Activated T-helper 2 cell treated with anti-CD3 and anti-CD28 coated beads, Interferon-gamma antibody, Interleukin-2, Interleukin-4, amounts not matched to agents 10 μg/mL and 5 μg/mL and 100 μg/mL, durations not matched to agents 14 hours and 24 hours and 36 hours (primary cell): ENCODE measurements at places on chromosomes 3 and 15. TPM values are rescaled to one million over a fixed set of nuclear protein-coding genes. Genes with fewer than 3 reads are reported as not detected.

DNA sequence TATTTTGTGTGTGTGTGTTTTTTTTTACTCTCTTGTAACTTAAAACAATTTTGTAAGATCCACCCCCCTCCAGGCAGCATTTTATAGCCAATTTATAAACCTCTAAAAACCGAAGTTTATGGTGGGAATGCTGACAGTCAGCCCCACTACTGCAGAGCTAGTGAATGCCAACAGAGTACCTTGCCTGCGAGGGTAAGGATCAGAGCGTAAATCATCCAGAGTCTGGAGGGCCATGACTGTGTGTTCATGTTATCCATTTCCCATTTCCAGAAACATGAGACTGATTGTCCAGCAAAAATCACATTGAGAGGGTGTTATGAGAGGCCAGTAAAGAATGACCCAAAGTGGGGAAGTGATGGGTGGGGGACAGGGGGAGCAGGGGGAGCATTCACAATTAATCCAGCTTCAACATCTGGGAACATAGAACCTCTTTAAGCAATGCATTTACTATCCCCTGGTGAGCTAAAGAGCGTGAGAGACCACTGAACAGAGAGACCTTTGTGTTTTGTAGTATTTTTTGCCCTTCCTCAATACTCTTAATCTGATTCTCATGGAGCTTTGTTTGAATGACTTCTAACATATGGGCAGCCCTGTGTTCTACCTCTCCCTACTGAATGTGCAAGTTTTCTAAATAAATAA lies 464.5 kb downstream of the RBMS3 start:
- no peaks in the 10 kb centered on the region for H3K4me1 ChIP-seq
- no peak overlapping the region for H3K27ac ChIP-seq
- peaks cover 3% of the 10 kb centered on the region for H3K27me3 ChIP-seq
- no peaks in the 10 kb centered on the region for H3K36me3 ChIP-seq

DNA sequence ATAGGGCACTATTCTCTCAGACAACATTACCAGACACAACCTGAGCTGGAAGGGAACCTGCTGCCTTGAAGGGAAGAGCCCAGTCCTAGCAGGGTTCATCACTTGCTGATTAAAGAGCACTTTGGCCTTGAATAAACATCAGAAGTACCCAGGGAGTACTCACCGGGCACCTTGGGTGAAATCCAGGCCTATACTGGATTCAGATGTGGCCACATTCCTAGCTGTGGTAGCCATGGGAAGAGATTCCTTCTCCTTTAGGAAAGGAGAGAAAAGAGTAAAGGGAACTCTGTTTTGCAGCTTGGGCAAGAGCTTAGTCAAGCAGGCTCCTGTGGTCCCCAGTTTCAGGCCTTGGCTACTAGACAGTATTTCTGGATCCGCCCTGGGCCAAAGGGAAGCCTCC lies 195.0 kb downstream of the SPATA16 start:
- no peaks in the 10 kb centered on the region for H3K4me1 ChIP-seq
- DNase-seq = no peak
- H3K36me3 ChIP-seq = no peaks in the 10 kb centered on the region
- H3K4me3 ChIP-seq = no peak overlapping the region
- no peaks in the 10 kb centered on the region for H3K27me3 ChIP-seq

- H3K27ac ChIP-seq = no peak overlapping the region
- no peaks in the 10 kb centered on the region for H3K36me3 ChIP-seq
- H3K4me3 ChIP-seq = no peak overlapping the region
- H3K27me3 ChIP-seq = peaks cover 3% of the 10 kb centered on the region
Measured at GRCh38 chr3:185527364-185527763, 25.0 kb downstream of the LIPH start.

DNA sequence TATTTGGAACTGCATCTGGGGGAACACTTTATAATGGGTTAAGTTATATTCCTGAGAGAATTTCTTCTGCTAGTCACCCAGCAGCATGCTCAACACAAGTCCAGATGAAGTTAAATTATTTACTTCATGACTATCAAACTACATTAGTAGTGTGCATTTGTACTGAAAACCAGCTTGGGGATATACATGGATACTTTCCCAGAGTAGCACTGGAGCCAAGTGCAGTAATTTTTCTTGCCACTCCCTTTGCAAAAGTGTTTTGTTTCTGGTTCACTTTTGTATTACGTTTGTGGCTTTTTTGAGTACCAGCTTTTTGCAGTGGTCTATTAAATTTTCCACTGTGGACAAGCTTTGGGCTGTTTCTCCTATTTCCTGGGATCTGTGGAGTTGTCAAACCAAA lies 243.0 kb downstream of the AGBL1 start:
- H3K4me1 ChIP-seq = no peaks in the 10 kb centered on the region
- peaks cover 2% of the 10 kb centered on the region for H3K27me3 ChIP-seq
- no peak overlapping the region for H3K4me3 ChIP-seq
- H3K36me3 ChIP-seq = no peaks in the 10 kb centered on the region
- H3K27ac ChIP-seq = no peak overlapping the region

GRCh38 chr3:81249540-81250029 lies 511.9 kb downstream of the GBE1 start:
- no peaks in the 10 kb centered on the region for H3K4me1 ChIP-seq
- H3K36me3 ChIP-seq = no peaks in the 10 kb centered on the region
- H3K27ac ChIP-seq = no peak overlapping the region
- DNase-seq = no peak
- H3K4me3 ChIP-seq = no peak overlapping the region
- H3K27me3 ChIP-seq = no peaks in the 10 kb centered on the region

GRCh38 chr3:138440596-138440995 lies 6.2 kb downstream of the ESYT3 start:
- H3K4me1 ChIP-seq = no peaks in the 10 kb centered on the region
- no peak overlapping the region for H3K27ac ChIP-seq
- DNase-seq = no peak
- H3K36me3 ChIP-seq = no peaks in the 10 kb centered on the region

CRYGS gene
- total RNA-seq = 3.8 and 5.6 TPM in 2 replicates

DNA sequence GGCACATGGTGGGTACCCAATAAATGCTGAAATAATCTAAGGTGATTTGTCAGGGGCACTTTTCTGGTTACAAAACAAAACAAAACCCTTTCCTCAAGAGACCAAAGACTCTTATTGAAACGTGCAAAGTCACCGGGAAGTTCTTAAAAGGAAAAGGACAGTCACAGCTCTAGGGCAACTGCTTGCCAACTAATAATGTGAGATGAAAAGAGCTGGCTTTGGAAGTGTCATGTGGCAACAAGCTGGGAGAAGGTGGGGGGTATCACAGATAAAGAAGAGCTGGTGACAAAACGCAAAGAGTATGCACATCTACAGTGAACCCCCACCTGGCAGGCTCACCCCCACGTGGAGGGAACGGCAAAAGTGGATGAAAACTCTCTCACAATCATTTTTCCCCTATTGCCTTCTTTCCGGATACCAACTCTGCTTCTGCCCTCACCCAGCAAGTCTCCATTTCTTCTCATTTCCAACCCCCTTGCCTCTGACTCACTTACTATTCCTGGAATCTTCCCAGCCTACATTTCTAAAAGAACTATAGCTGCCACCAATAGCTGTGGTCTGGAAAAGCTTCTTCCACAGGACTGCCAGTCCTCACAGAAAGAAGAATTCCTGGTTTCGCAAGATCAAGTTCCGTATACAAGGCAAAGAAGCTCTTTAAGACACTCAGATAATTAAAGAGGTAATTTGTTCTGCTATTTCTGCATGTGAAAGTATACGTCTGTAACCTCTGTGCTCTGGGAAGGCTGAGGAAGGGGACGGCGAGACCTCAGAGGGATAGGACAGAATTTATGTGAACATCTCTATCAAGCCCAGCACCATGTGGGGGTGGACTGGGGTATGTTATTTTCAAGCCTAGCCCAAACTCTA lies 21.8 kb upstream of the ANPEP start:
- H3K4me3 ChIP-seq = no peak overlapping the region
- no peak for DNase-seq
- H3K27me3 ChIP-seq = no peaks in the 10 kb centered on the region
- peaks cover 25% of the 10 kb centered on the region for H3K36me3 ChIP-seq
- no peaks in the 10 kb centered on the region for H3K4me1 ChIP-seq

DNA sequence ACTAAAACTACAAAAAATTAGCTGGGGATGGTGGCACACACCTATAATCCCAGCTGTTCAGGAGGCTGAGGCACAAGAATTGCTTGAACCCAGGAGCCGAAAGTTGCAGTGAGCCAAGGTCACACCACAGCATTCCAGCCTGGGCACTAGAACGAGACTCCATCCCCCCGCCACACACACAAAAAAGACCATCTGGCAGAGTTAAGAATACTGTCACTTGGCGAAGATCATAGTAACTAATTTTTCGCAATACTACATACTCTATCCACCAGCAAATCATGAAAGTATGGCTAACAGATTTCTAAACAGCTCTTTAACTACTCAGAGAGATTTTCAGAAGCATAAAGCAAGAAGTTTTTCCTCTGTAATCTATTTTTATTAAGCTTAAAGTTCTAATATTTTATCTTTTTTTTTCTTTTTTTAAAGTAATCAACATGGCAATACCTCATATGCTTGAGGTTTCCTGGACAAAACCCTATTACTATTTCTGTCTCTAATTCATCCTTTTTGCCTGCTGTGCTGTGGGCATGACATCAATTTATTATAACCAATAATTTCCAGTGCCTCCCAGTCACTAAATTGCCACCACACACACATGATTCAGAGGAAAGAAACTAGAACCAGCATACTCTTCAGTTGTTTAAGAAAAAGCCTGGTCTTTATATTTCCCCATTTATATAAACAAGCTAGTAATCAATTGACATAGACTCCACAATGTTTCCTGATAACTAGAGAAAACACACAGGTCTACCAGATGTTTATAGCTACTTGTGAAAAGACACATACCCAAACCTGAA lies 46.9 kb downstream of the CHSY1 start:
- H3K27ac ChIP-seq = peak overlapping the region; percentile 89
- peaks cover 86% of the 10 kb centered on the region for H3K4me1 ChIP-seq
- peaks cover 50% of the 10 kb centered on the region for H3K36me3 ChIP-seq
- DNase-seq = no peak
- H3K4me3 ChIP-seq = peak overlapping the region; percentile 71

GRCh38 chr3:139338405-139338804 lies 5.4 kb upstream of the MRPS22 start:
- H3K4me1 ChIP-seq = peaks cover 32% of the 10 kb centered on the region
- peak overlapping the region; percentile 12 for H3K27ac ChIP-seq
- no peak overlapping the region for H3K4me3 ChIP-seq
- peaks cover 10% of the 10 kb centered on the region for H3K27me3 ChIP-seq
- no peak for DNase-seq
- peaks cover 3% of the 10 kb centered on the region for H3K36me3 ChIP-seq

- H3K36me3 ChIP-seq = no peaks in the 10 kb centered on the region
- no peaks in the 10 kb centered on the region for H3K4me1 ChIP-seq
Measured at GRCh38 chr3:24119321-24119751, 174.2 kb downstream of the NR1D2 start.

LSAMP gene
- not detected in 2 replicates for total RNA-seq
